KBM-7 (cell line): ENCODE measurements at places on chromosomes 5 and 9.

- DNase-seq, result no peak
These were observed 472.7 kb upstream of the CDH9 start for GRCh38 chr5:27511061-27511460.

GRCh38 chr9:104280178-104280560 is 186.1 kb downstream of the SMC2 start:
- DNase-seq, result no peak

DNA sequence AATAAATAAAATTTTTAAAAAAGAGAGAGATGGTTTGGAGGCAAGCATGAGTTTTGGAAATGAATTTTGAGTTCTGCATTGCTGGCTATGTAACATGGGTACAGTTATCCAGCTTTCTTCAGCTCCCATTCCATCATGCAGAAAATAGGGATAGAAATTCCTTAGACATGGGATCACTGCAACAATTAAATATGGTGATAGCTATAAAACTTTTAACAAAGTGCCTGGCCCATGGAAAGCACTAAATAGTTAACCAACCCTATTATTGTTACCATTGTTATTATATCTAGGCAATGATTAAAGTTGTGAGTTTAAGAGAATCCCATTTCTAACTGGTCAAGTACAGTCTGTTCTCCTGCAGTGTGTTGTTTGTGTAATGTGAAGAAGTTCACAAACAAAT is 115.4 kb upstream of the GAS1 start:
- no peak for DNase-seq

DNA sequence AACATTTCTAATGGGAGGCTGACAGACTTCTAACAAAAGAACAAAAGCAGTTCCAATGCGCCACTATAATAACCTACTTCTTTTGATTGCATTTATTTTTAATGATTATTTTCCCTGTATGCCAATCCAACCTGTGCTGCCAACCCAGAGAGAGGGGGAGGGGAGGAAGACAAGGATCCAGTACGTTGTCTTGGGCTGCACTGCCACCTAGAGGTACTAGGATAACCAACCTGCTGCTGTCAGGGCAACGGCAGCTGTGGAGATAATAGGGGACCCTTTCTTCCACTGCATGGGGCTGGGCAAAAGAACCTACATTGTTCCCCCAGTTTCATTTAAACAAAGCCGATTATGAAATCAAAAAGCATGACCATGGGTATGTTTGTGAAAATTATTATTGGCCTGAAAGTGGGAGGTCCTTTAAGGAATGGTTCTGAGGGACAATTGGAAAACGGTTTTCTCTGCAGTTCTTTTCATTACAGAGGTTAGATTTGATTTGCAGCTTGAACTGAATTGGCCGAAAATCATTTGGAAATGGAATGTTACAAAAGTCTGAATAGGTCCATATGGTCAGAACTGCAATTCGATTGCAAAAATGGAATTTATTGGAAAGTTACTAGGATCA is 101.3 kb downstream of the RASEF start:
- DNase-seq, result peak; percentile 68

DNA sequence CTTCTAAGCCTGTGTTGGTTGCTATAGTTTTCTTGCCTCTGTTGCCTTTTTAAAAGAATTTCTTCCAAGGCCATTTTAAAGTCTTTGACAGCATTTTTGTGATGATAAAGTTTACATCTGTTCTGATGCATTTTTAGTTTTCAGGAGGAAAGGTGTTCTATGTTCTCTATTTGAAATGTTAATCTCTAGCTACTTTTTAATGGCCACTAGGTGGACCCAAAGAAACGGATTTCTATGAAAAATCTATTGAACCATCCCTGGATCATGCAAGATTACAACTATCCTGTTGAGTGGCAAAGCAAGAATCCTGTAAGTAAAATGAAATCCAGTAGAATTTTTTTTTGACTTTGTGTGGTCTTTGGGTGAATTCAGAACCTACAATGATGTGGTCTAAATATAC is 60.2 kb downstream of the MELK start:
- DNase-seq, result peak; percentile 43

DNA sequence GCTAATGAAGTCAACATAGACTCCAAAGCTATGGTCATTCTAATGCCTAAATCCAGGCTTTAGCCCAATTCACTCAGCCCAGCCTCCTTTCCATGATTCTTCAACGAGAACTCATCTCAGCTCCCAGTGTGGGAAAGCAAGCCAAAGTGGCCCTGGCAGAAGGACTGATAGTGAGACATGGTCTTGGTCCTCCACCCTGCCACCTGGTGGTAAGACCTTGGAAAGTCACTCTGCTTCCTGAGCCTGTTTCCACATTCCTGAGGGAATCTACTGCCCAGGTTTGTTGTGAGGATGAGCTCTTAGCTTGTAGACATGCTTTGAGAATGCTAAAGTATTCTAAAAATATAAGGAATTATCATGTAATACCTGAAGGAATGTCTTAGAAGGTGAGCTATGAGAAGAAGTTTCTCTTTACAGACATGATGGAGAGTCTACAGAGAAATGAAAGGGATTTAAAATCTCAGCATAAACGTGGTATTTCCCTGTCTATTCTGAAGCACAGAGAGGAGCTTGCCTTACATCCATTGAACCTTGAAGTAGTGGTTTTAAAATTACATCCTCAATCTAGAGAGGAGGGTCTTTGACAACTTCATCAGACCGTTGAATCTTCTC is 173.5 kb downstream of the TRIM32 start:
- DNase-seq, result peak; percentile 39

DNA sequence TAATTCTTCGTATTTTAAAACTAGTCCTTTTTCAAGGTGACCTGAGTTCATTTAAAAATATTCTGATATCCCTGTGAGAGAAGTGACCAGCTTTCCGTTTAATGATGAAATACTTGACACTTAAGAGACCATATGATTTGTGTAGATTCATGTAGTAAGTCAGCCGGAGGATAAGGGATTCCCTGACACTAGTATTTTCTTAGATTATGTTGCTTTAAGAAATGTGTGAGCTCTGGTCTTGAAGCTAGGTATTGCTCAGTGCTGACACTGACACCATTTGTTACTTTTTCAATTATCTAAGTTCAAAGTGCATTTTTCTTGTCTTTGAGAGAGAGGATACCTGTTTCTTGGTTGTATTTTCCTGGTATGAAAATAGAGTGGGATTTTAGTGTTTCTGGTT is 4.2 kb downstream of the NIPBL start:
- no peak for DNase-seq

- DNase-seq, result no peak
These were observed 414.1 kb downstream of the ARHGEF28 start for GRCh38 chr5:74040065-74040551.

DNA sequence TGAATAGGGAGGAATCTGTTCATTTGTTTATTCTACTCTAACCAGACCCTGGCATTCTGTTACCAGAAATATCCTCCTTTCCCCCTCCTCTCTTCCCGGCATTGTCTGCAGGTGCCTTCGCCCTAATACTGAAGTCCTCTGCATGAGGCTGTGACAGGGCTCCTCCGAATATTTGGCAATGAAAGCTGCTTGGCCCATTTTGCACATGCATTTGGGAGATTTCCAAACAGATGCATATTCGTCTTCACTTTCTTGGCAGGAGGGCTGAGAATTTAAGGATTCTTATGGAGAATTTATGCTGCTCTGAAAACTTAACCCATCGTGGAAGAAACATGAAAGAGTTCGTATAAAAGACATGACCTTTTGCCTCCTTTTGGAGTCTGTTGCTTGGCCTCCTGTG is 484.0 kb downstream of the ZNF608 start:
- no peak for DNase-seq

DNA sequence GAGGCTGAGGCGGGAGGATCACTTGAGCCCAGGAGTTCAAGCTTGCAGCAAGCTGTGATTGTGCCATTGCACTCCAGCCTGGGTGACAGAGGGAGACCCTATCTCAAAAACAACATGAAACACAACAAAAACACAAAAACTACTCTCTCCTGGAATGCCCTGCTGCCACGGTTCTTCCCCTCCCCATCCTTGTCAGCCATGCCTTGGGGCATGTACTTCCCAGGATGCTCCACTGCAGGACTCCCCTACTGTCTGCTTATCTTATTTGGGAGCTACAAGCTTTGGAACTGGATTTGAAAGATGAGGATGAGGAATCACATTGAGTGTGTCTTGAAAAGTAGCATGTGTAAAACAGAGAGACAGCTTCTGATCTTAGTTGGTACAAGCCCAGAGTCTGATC is 40.1 kb upstream of the KIAA1958 start:
- DNase-seq, result no peak

- no peak for DNase-seq
These were observed 96.5 kb downstream of the GADD45G start for GRCh38 chr9:89701221-89701798.

DNA sequence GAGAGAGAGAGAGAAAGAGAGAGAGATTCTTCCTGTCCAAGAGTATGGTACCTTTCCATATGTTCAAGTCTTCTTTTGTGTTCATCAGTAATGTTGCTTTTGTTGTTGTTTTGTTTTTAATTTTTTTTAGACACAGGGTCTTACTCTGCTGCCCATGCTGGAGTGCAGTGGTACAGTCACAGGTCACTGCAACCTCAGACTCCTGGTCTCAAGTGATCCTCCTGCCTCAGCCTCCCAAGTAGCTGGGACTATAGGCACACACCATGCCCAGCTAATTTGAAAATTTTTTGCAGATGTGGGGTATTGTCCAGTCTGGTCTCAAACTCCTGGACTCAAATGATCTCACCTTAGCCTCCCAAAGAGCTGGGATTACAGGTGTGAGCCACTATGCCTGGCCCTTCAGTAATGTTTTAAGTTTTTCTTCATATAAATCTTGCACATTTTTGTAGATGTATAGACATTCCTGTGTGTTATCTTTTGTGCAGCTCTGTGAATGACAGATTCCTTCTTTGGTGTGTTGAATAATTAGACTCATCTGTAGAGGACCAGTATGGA is 36.3 kb downstream of the ZNF483 start:
- no peak for DNase-seq

DNA sequence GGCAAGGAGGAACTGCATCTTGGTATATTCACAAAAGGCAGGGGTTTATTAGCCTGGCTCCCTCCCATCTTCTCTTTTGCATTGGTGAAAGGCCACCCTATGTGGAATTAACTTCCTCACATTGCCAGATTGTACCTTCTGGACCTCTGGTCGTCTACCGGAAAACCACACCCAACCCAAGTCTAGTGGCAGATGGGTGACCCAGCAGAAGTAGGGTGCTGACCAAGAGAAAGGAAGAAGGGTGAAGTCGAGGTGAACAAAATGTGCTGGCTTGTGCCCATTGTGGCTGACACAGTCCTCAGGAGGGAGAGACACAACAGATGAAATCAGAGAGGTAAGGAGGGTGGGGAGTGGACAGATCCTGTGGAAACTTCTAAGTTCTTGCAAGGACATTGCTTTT is 39.8 kb upstream of the DAP start:
- no peak for DNase-seq

- DNase-seq, result no peak
These were observed 7.5 kb downstream of the RASGRF2 start for GRCh38 chr5:80967500-80968181.

DNA sequence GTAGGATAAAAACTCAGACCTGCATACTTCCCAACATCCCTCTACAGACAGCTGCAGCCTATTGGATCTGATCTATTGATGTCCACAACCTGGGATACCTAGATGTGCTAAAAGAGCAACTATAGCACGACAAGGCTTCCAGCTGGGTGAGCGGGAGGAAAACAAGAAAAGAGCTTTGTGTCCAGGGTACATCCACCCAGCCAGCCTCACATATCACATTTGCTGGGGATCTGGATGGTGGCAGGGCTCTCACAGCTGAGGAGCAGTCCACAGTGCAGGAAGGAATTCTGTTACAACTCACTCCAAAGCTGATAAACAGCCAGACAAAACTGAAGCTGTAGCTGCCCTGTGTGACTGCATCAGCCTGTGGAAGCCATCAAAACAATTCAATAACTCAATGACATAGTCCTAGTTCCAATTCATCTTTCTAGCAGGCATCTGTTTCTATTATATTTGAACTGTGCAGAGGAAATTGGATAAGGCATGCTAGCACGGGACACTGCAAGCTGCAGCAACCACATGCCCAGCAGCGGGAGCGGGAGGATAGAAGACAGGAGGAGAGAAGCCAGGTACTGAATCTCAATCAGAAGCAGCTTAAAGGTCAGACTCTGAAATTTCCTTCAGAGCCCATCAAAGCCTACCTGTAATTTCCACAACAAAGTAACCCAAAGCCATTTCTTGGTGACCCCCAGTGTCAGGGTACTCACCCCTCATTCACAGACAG is 45.0 kb downstream of the MED10 start:
- DNase-seq, result no peak

DNA sequence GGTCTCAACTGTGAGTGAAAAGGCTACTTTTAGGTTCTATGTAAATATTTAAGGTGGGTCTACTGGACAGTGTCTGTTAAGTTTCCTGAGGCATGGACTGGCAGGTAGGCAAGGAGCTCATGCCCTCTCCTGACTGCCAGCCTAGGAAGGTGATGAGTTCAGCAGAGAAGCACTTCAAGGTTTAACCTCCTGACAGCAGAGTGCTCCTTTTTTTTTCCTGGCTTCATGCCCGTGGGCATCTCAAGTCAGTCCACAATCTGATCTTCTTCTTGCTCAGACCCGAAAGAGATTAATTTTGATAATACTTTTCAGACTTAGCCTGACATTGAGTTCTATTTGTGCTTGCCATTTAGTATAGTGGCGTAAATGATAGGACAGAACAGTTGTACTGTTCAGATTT is 241.9 kb upstream of the NREP start:
- DNase-seq, result no peak

GRCh38 chr5:166582416-166582815 is 1709.0 kb upstream of the WWC1 start:
- no peak for DNase-seq

DNA sequence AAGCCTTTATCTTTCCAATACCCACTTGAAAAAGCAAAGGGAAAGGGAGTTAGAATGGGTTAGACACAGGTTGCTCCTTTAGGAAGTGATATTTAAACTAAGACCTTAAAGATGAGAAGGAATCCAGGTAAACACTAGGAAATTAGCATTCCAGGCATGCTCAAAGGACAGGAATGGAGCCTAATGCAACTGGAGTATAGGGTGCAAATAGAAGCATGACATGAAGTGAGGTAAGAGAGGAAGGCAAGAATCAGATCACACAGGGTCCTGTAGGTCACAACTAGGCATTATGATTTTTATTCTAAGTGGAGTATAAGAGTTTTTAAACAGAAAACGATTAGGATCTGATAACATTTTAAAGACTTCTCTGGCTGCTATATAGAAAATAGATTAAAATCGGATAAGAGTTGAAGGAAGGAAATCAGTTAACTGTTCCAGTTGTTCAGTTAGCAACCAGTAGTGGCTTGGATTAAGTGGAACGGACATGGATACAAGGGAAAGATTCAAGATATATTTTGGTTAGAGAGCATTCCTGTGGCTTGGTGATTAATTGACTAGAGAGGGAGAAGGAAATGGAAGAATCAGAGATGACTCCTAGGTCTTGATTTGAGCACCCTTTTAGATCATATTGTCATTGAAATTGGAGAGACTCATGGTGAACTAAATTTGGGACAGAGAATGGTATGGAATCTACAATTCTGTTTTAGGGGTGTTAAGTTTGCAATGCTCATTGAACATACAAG is 95.9 kb downstream of the FBXO4 start:
- DNase-seq, result no peak

DNA sequence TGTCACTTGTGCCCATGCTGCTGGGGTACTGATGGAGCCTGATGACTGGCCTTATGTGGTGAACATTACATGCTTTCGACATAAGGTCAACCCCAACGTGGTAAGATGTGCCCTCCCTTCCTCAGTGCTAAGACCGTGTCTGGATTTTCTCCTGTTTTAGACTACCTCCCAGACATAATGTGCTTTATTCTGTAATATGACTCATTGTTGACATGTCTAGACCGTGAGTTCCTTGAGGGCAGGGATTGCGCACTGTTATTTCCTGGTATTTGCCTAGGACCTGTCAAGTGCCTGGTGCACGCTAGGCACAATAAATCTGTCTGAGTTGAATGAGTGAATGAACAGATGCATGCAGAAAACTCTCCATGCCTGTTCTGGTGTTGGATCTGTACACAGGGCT is 346.0 kb downstream of the KDM4C start:
- DNase-seq, result no peak
